Activated naive CD4-positive, alpha-beta T cell treated with Interleukin-2 at 50 U/mL for 16 hours (primary cell): ENCODE measurements at places on chromosomes 1 and 21.

- DNase-seq: no peak
Measured at GRCh38 chr1:80403471-80403893, 1397.0 kb upstream of the ADGRL4 start.

- DNase-seq: no peak
Measured at GRCh38 chr1:25874209-25874608, 1.3 kb downstream of the PAQR7 start.

- DNase-seq: no peak
Measured at GRCh38 chr1:26283279-26283853, 3.5 kb downstream of the SH3BGRL3 start.

DNA sequence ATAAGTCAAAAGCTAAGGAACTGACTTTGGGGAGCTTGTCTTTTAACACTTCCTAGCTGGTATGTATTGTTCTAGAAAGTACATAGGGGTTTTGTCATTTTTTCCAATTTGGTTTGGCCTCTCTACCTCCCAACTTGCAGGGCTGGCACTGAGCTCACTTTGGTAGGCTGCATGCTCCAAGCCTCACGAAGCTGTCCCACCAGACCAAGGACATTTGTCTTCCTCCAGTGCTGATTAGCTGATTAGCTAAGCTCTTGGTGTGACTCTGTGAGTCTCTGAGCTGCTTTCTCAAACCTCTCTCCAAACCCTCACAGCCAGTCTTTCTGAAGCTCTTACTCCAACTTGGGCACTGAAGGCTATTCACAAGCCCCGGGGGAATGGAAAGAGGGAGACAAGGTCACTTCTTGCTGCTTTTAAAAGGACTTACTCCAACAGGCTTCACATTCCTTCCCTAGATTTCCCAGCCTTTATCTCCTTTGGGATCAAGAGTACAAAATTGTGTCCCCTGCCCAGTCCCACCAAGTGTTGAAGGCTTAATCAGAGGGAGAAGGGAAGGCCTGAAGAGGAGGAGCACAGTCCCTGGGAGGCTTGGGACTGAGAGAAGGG lies 893 bp upstream of the CFAP45 start:
- no peak for DNase-seq

- no peak for DNase-seq
Measured at GRCh38 chr21:29938776-29939103, 1.1 kb downstream of the GRIK1 start.

GRCh38 chr1:81379430-81379829 lies 421.3 kb upstream of the ADGRL2 start:
- no peak for DNase-seq

DNA sequence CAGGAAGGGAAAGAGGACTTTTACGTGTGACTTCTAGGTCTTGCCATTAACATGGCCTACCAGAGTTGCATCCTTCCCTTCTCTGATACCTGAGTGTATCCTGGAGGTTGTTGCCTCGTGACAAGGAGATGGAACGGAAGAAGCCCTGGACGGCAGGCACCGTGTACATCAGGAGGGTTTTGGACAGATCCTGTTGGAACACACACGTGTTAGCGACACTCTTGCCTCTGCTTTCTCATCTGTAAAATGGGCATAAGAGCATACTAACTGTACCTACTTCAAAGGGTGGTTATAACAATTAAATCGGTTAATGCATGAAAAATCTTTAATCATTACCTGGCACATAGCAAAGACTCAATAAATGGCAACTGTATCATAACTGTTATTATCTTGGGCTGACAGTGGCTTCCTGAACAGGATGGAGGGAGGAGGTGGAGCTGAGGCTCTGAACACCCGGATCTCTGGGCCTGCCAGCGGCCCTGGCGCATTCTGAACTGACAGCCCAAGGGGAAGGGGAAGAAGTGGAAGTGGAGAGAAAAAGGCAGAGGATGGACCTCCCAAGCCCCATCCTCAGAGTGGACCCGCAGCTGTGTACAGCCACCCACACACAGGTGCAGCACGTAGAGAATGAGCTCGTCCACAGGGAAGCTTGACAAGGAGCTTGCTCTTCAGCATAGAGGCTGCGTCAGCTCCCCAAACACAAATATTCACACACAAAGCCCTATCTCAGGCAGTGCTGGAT lies 30.2 kb upstream of the EXOSC10 start:
- DNase-seq: no peak

GRCh38 chr1:199759268-199759730 lies 268.2 kb upstream of the NR5A2 start:
- DNase-seq: no peak

DNA sequence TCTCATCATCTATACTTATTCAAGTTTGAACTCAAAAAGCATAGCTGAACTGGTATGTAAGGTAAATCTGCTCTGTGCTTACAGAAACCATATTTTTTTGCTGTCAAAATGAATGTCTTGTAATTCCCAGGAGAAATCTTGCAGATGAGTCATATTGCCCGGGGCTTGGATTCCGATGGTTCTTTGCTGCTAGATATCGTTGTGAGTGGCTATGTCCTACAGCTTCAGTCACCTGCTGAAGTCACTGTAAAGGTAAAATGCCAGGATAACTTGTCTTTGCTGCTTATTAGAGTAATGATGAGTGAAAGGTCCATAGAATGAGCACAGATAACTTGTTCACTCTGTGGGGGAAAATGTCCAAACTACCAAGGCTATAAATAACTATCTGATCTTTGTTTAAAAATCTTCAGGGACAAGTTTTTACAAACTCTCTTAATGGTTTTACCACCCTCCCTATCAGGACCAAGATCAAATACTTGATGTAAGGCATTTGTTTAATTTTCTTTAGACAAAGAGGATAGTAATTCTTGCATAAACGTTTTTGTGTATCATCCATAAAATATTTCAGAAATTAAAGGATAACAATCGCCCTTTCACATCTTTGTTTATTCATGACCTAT lies 222.3 kb downstream of the TPR start:
- no peak for DNase-seq

- no peak for DNase-seq
Measured at GRCh38 chr21:44046734-44047133, 34.6 kb downstream of the TRAPPC10 start.

DNA sequence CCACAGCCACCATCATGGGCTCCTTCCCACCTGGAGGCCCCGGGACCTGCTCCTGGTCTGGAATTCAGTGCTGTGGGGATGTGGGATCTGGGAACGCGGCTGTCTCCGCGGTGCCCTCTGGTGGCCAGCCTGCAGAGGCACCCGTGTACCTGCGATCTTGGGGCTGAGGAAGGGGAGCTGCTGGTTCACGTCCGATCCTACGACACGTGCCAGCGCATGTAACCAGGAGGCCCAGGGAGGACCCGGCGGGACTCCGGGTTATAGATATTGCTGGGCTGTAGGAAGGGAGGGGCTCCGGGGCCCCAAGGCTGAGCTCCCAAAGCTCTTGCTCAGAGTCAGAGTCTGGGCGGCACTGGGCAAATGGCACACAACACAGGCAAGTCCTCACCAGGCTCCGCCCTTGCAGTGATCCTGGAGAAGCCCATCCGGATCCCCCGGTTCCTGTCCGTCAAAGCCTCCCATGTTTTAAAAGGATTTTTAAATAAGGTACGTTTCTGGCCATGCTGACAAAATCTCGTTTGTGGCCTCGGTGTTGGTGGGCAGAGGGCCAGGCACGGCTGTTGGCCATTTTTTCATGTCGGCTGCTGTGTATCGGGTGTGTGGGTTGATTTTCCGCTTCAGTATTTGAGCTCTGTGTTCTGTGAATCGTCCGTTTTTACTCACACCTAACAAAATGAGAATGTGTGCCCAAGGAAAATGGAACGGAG lies 20.1 kb downstream of the FAAP20 start:
- peak; percentile 38 for DNase-seq

DNA sequence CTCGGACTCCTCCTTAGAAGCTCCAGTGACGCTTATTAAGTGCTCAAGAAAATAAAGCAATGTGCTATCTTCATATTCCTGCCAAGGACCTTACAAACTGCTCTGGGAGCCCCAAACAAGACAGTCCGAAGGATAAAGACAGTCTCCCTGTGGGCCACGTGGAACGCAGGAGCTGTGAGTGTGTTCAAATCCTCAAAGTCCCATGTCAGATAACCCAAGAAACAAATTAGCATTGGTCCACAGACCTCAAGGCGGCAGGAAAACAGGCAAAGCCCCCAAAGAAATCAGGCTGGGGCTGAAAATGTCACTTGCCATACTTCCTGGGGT lies 3.0 kb upstream of the NAV1 start:
- DNase-seq: no peak

- no peak for DNase-seq
Measured at GRCh38 chr1:15186846-15187151, 33.3 kb downstream of the TMEM51 start.

DNA sequence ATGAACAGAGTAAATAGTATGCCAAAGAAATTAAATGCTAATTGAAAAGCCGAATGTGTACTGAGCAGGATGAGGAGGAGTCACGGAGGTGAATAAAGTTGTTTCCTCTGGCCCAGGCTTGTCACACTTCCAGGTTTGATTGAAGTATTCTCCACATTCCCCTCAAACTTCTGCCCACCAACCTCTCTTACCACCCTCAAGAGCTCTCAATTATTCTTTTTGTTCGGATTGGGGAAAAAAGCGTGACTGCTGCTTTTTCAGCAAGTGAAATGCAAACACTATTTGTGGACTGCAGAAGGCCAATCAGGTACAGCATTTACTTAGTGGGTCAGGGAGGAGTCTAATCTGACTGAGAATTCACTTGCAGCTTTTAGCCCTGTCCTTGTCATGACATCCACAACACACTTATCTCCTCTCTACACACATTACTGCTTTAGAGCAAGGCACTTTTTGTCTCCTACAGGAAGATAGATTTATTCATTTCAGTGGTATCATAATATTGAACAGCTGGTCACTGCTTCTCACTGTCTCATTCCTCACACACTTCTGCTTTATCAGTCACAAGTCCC lies 375.6 kb upstream of the PRMT6 start:
- no peak for DNase-seq

GRCh38 chr1:238778113-238778512 lies 608.3 kb upstream of the CHRM3 start:
- DNase-seq: no peak

DNA sequence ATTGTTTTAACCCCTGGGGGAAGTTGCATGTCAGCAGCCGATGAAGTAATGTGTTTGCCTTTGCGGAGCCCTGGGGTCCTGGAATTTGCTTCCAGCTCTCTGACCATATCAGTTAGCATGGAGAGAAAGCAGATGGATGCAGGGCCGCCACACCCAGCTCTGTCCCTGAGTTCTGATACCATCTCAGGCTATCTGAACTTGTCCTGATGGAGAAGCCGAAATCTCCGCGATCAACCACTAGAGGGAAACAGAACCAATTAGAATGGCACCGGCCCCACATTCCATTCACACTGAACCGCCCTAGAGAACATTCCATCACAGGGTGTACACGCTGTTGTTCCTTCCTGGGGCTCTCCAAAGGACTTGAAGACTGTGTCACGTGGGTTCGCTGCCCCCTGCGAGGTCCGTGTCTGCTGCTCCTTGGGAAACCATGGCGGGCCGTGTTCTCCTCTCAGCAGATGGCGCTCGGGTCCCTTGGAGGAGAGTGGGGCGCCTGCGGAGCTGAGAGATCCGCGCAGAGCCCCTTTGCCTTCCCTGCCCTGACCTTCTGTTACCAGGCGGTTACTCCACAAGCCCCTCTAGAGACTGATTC lies 75.4 kb downstream of the ABCA4 start:
- peak; percentile 5 for DNase-seq
